ENCODE measurements at places on chromosomes 6 and 20. TPM values are rescaled to one million over a fixed set of nuclear protein-coding genes. Genes with fewer than 3 reads are reported as not detected.

The FAM217A gene
- total RNA-seq: not detected

The SOX18 gene
- 1.8 TPM for total RNA-seq

The MRPL2 gene
- 21.1 TPM for total RNA-seq

The SPEF1 gene
- not detected for total RNA-seq

The IL17A gene
- total RNA-seq: not detected

The ABHD16B gene
- not detected for total RNA-seq

The HLA-DQB2 gene
- 0.49 TPM for total RNA-seq

The PLCB1 gene
- 109 TPM for total RNA-seq

The TP53RK gene
- total RNA-seq: 24.4 TPM

The EYS gene
- total RNA-seq: not detected

The GPSM3 gene
- 10.7 TPM for total RNA-seq

The GHRH gene
- not detected for total RNA-seq

The NKX2-2 gene
- not detected for total RNA-seq

Measured in sigmoid colon (tissue), 7 donors.